ENCODE measurements at places on chromosomes 3 and 15. TPM values are rescaled to one million over a fixed set of nuclear protein-coding genes. Genes with fewer than 3 reads are reported as not detected.

Gene RAB5A
- 86.0 TPM for total RNA-seq

Gene NAALADL2
- 21.0 TPM for total RNA-seq

Gene MCF2L2
- 0.85 TPM for total RNA-seq

Gene POLQ
- total RNA-seq = 0.68 TPM

Gene GRK7
- not detected for total RNA-seq

Gene CRYGS
- 3.7 TPM for total RNA-seq

Gene MRPL46
- total RNA-seq = 3.9 TPM

Gene LINGO1
- total RNA-seq = 4.6 TPM

Gene SLC12A1
- total RNA-seq = 0.68 TPM

Gene CHCHD6
- 12.5 TPM for total RNA-seq

Gene CSPG5
- 0.92 TPM for total RNA-seq

Gene SPINT1
- 4.6 TPM for total RNA-seq

Gene AP3B2
- total RNA-seq = not detected

Gene RAD54L2
- 41.8 TPM for total RNA-seq

Gene RBM6
- total RNA-seq = 181 TPM

Gene POTEB3
- total RNA-seq = not detected

Gene ZNF501
- 3.0 TPM for total RNA-seq

Gene CFAP91
- 11.4 TPM for total RNA-seq

Gene ZMAT3
- total RNA-seq = 31.0 TPM

Gene DUOXA2
- not detected for total RNA-seq

Gene PIERCE2
- total RNA-seq = 12.6 TPM

Gene GNL3
- total RNA-seq = 136 TPM

Gene CERS3
- total RNA-seq = not detected

Gene GOLGA8N
- 36.8 TPM for total RNA-seq

Gene PPCDC
- total RNA-seq = 8.5 TPM

All from thoracic aorta (tissue), 2 donors.